Skin of body (tissue), 3 donors: ENCODE measurements at places on chromosomes 1 and 21. TPM values are rescaled to one million over a fixed set of nuclear protein-coding genes. Genes with fewer than 3 reads are reported as not detected.

Gene MAP3K21
- 1.5 TPM for total RNA-seq

Gene NADK
- total RNA-seq, result 33.1 TPM

Gene BMP8B
- total RNA-seq, result 2.0 TPM

Gene PEF1
- 49.9 TPM for total RNA-seq

Gene DCLRE1B
- 2.6 TPM for total RNA-seq

Gene UFC1
- total RNA-seq, result 74.5 TPM

Gene HTR6
- total RNA-seq, result not detected

Gene ST6GALNAC5
- total RNA-seq, result 3.7 TPM

Gene MORN1
- total RNA-seq, result 10.3 TPM

Gene OR6K3
- total RNA-seq, result not detected

Gene MTOR
- 27.2 TPM for total RNA-seq

Gene SPRR1A
- total RNA-seq, result 6.1 TPM

Gene SH2D1B
- not detected for total RNA-seq

Gene IFNGR2
- total RNA-seq, result 63.1 TPM

Gene ANGPTL1
- 104 TPM for total RNA-seq

Gene BARHL2
- not detected for total RNA-seq

Gene HAO2
- total RNA-seq, result 0.20 TPM

Gene TMEM59
- total RNA-seq, result 185 TPM

Gene PRELP
- total RNA-seq, result 5.5 TPM

Gene TFB2M
- 15.5 TPM for total RNA-seq

Gene GFI1
- total RNA-seq, result 1.9 TPM

Gene NCF2
- total RNA-seq, result 19.1 TPM

Gene ANGPTL3
- total RNA-seq, result not detected

Gene CA6
- 4.8 TPM for total RNA-seq

Gene LRRC42
- 22.9 TPM for total RNA-seq

Gene TIE1
- 19.5 TPM for total RNA-seq

Gene SPRR2F
- total RNA-seq, result not detected

Gene PRRX1
- 118 TPM for total RNA-seq

Gene ITLN1
- 0.49 TPM for total RNA-seq

Gene CADM3
- total RNA-seq, result 1.2 TPM

Gene KRTAP21-2
- 1.3 TPM for total RNA-seq

Gene SLC30A2
- 0.30 TPM for total RNA-seq

Gene NPR1
- 10.6 TPM for total RNA-seq

Gene TEX38
- total RNA-seq, result not detected

Gene C1orf74
- total RNA-seq, result 5.9 TPM

Gene CD1E
- 2.7 TPM for total RNA-seq

Gene TMPRSS2
- total RNA-seq, result 0.69 TPM

Gene FALEC
- total RNA-seq, result not detected

Gene CENPF
- total RNA-seq, result 26.8 TPM

Gene KIF14
- 3.6 TPM for total RNA-seq

Gene BGLAP
- total RNA-seq, result 0.99 TPM

Gene OR2T29
- not detected for total RNA-seq

Gene ICOSLG
- total RNA-seq, result 3.5 TPM

Gene CAPZB
- 61.6 TPM for total RNA-seq

Gene MPL
- total RNA-seq, result 0.10 TPM

Gene DONSON
- total RNA-seq, result 13.2 TPM

Gene SLC25A34
- 0.49 TPM for total RNA-seq

Gene OR2L2
- not detected for total RNA-seq

Gene FOXO6
- 4.1 TPM for total RNA-seq

Gene SLC19A1
- total RNA-seq, result 7.7 TPM

Gene FAM163A
- total RNA-seq, result 0.10 TPM

Gene LORICRIN
- 39.6 TPM for total RNA-seq
